Umbilical cord (tissue), 2 donors: ENCODE measurements at places on chromosomes 1 and 21. TPM values are rescaled to one million over a fixed set of nuclear protein-coding genes. Genes with fewer than 3 reads are reported as not detected.

GREM2 gene
- 4.8 TPM for total RNA-seq

C21orf91 gene
- total RNA-seq: 10.8 TPM

PGD gene
- 22.4 TPM for total RNA-seq

LCK gene
- 0.96 TPM for total RNA-seq

E2F2 gene
- 5.1 TPM for total RNA-seq

CPT2 gene
- total RNA-seq: 19.0 TPM

DNA sequence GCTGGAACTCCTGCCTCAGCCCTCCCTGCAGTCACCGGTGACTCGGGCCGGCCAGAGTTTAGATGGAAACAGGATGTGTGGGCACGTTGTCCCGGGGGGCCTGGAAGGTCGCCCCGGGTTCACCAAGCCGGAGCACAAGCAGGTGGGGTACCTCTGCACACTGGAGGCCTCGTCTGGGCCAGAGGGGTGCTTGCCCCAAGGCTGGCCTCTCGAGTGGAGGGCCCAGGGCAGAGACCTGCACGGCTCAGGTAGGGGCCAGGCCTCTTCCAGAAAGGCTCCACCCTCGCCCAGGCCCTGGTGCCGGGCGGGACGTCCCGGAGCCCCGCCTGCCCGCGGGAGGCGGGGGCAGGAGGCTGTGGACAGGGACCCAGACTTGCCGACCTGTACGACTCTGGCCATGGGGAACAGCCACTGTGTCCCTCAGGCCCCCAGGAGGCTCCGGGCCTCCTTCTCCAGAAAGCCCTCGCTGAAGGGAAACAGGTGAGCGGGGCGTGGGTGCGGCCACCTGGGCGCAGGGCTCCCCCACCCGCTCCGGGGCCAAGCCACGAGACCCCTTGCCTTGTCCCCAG lies at the start of gene PLEKHN1:
TSS of gene PLEKHN1 (plus strand) at position 348 of the 569 bp plus-strand sequence. CDS start at position 398, 50 bp downstream.
- DNase-seq: no peak

DNA sequence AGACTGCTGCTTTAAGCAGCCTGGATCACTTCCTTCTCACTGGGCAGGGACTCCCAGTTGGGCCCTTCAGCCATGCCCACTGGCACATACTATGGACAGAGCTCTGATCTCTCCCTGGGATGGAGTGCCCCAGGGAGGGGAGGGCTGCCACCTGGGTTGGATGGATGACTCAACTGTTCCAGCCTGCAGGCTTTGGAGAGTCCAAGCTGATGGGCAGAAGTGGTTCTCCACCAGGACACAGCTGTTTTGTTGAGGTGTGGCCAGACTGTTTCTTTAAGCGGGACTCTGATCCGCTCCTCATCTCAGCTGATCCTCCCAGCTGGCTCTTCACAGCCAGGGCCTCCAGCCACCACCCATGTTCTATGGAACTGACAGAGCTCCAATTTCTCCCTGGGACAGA lies 166.9 kb downstream of the MAGI3 start:
- no peak for DNase-seq

DNA sequence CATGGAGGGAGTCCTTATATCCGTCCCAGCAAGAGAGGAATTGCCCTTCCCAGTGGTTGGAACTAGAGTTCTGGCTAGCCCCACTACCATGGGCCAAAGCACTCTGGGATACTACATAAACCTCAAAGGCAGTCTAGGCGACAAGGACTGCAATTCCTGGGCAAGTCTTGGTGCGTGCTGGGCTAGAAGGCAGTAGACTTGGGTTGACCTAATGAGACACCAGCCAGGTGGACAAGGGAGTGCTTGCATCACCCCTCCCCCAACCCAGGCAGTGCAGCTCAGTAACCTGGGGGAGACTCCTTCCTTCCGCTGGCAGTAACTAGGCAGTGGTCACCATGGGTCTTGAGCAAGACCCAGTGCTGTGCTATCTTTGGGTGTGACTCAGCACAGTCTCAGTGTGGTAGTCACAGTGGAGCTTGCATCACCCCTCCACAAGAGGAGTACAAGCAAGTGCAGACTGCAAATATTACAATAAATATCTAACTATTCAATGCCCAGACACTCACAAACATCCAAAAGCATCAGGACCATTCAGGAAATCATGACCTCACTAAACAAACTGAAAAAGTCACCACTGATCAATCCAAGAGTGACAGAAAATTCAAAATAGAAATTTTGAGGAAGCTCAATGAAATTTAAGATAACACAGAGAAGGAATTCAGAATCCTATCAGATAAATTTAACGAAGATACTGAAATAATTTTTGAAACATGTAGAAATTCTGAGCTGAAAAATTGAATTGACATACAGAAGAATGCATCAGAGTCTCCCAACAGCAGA lies 84.7 kb upstream of the LYPLAL1 start:
- DNase-seq: no peak
